ENCODE measurements at places on chromosomes 3 and 15. TPM values are rescaled to one million over a fixed set of nuclear protein-coding genes. Genes with fewer than 3 reads are reported as not detected.

HEMK1 gene
- 15.5 TPM for polyA plus RNA-seq

CPN2 gene
- polyA plus RNA-seq = not detected

MRPS25 gene
- 22.8 TPM for polyA plus RNA-seq

LRRN1 gene
- not detected for polyA plus RNA-seq

All from AG04450 (cell line).